ENCODE measurements at places on chromosomes 3 and 15.

DNA sequence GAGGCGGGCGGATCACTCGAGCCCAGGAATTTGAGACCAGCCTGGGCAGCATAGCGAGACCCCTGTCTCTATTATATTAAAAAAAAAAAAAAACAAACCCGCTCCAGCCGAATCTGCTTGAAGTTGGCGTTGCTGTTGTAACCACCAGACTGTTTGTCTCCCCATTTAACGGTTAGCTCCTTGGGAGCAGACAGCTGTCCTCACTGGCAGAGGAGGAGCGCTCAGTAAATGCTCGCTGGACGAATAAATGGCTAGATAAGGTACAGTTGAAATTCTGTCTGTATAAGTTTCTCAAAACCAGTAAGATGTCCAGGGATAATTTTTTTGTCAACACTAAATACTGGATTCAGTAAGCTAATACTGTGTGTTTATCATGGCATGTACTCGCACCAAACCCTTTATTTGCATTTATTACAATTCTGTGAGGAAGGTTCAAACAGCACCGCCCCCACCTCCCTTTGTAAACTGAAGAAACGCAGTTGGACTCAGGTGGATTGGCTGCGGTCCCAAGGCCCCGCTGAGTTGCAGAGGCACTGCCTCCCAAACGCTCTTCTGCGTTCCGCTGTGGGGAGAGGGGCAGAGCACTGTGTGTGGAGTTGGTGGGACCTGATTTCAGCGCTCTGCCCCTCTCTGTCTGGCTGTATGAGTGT is 1.1 kb downstream of the RCCD1 start:
- DNase-seq = no peak

DNA sequence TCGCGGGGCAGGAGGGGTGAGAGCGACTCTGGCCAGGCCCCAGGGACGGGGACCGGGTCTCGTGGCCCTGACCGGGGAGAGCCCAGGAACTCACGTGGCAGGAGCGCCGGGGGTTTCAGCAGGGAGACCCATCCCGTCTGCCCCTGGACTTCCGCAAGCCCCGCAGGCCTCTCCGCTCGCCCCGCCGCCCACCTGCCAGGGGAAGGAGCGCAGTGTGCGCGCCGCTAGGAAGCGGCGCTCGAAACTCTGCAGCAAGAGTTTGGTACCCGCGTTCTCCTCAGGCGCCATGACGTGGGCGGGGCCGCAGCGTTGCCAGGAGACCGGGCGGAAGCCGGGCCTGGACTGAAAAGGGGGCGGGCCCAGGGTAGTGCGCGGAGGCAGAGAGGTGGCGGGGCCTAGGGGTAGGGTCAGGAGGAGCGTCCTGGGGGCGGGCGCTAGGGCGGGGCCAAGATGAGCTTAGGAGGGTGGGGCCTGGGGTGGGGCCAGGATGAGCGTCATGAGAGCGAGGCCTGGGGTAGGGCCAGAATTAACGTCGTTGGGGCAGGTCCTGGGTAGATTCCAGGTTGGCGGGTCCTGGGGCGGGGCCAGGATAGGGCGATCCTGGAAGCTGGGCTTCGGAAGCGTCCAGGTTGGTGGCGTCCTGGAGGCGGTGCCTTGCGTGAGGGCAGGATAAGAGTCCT is 29.7 kb downstream of the ALG1L2 start:
- peak; percentile 99 for DNase-seq

DNA sequence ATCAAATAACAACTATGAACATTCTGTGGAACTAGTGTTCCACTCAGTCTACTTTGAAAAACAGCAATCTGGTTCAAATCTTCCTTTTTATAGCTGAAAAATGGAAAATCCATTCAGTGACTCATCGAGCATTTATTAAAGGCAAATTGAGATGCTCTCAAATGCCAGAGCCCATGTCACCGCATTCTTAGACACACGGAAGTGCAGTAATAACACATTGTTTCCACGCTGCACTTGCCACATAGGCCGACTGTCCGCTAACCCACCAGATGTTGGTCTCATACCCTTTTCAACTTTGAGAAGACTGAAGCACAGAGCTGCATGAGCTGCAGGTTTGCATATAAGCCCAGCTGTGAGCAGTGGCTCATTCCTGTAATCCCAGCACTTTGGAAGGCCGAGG is 95.9 kb downstream of the TMEM266 start:
- DNase-seq = no peak

- no peak for DNase-seq
Measured at GRCh38 chr3:48899273-48899672, 591 bp upstream of the SLC25A20 start.

DNA sequence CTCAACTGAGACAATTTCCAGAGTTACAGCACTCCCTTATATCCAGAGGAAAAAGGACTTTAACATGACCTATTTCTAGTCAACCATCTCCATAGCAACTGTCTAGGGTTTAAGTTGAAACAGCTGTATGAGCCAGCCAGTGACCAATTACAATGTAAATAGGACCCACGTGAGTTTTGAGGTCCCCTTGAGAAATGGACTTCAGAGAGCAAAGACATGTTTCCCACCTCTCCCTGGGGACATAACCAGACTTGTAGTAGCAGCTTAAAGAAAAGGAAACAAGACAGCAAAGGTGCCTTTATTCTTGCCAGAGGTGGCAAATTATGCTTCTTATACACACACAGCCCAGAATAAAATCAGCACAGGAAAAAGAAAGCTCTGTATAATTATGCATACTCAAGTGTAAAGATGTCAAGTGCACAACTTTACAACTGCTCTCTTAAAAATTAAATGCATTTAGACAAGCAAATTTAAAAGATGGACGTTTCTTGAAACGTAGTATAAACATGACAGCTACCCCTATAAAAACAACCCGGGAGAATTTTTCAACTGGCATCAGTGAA is 40.2 kb downstream of the SUMF1 start:
- no peak for DNase-seq

GRCh38 chr3:152444029-152444641 is 175.4 kb downstream of the MBNL1 start:
- DNase-seq = no peak

DNA sequence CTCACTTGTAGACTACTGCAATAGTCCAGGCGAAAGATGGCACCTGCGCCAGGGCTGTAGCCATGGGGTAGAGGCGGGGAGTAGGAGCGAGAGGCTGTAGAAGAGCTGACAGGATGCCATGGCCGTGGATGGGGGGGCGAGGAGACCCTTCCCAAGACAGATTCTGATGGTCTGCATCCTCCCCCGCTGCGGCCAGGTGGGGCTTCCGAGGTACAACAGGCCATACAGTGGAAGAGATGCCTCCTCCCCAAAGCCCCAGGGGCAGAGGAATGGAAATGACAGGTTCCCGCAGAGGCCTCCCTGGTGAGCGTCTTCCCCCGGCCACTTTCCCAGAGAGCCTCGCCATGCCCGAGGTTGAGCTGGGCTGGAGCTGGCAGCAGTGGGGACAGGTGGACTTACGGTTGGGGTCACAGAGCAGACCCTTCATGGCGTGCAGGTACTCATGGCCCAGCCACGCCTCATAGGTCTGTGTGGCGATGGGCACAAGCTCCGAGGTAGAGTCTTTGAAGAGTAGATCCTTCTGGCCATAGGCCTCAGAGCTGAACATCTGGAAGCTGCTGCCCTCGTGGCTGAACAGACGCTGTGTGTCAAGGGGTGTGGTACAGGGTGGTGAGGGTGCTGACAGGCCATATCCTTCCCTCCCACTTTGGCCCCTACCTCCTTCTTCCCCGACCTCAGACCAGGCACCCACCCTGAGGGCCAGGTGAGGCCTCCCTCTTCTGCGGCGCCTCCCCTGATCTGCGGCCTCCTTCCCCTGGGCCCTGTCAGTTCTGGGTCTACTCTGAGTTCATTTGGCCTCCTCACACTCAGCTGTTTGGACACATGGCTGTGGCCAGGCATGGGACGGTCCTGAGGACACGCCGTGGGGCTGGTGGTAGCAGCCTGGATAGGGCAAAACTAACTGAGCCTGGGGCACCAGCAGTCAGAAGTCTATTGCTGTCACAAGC is 13.6 kb downstream of the MELTF start:
- DNase-seq = no peak

DNA sequence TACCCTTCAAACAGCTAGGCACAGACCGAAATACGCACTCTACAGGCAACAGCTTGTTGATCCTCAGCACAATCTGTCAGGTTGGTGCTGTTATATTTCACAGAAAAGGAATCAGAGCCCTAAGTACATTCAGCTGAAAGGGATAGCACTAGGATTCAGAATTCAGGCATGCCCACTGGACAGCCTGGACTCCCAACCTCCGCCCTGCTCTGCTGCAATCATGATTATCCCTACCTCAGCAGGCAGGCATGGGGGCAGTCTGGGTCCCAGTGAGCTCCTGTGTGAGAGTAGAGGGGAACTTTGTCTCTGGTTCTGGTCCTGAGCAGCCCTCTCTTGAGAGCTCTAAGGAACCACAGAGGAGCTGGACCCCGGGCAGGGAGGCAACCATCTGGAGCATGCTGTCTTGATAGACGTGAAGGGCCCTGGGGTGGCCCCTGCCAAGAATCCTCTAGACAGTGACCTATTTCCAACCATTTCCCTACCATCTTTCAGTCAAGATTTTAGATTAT is 23.4 kb upstream of the NOX5 start:
- no peak for DNase-seq

DNA sequence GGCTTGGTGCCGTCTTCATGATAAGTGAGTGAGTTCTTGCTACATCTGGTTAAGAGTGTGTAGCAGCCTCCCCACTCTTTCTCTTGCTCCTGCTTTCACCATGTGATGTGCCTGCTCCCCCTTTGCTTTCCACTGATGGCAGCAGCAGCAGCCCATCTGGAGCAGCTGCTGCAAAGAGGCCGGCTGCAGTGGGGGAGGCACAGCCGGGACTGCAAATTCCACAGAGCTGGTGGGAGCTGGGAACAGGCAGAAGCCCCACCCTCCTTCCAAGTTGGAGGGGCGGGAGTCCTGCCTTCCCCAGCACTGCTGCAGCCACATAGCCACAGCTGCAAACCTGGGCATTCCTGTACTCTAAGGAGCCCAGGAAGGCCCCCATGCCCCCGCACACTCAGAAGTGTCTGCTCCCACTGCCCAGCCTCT is 62.8 kb upstream of the IMPG2 start:
- no peak for DNase-seq

- no peak for DNase-seq
Measured at GRCh38 chr3:150583028-150583427, 20.1 kb upstream of the SELENOT start.

DNA sequence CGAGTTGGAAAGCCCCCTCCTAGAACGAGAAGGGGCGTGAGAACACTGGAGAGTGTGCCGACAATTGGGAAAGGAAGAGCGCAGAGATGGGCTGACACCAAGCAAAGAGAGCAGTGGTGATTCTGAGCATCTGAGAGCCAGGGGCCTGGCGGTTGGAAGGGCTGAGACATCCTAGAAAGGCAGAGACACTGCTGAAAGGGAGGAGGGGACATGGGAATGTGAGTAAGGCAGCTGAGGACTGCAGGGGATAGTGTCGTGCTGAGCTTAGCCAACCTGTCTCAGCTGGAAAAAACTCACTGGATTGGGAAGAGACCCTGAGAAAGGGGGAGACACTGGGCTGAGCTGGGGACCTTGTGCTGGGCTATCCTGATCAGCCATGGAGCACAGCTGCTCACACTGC is 58.1 kb upstream of the SLC6A6 start:
- DNase-seq = no peak

GRCh38 chr15:63514531-63514943 is 10.1 kb downstream of the USP3 start:
- no peak for DNase-seq

DNA sequence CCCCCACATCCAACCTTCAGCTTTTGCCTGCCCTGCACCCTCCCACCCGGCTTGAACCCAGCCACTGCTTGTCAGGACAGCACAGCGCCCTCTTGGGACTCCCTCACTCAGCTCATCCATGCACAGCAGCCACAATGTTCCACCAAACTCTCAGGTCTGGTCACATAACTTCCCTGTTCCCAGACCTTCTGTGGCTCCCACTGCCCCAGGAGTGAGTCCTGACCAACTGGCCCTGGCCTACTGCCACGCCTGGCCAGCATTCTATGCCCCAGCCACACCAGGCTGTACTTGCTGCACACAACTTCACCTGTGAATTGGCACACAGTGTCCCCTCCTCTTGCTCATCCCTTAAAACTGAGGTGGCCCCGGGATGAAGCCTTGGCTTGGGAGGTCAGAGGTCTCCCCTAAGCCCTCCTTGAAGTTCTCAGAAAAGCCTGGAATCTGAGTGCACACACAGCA is 21.0 kb downstream of the PLXNB1 start:
- no peak for DNase-seq

DNA sequence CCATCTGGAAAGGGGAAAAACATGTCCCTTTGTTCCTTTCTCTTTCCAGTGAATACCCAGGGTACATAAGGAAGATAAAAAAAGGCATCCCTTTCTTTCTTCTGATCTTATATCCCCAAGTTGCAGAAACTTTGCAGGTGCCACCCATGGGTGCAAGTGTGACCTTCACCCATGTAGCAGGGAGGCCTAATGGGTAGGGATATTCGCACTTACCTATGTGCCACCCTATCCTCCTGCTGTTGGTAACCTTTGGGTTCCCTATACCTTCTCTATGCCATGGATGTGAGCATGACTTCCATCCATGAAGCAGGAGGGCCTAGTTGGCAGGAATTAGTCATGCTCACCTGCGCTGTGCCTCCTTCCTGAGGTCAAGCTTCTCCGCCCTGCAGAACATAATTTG is 59.2 kb upstream of the C15orf39 start:
- DNase-seq = no peak

- no peak for DNase-seq
Measured at GRCh38 chr3:156493887-156494286, 61.0 kb downstream of the SSR3 start.

DNA sequence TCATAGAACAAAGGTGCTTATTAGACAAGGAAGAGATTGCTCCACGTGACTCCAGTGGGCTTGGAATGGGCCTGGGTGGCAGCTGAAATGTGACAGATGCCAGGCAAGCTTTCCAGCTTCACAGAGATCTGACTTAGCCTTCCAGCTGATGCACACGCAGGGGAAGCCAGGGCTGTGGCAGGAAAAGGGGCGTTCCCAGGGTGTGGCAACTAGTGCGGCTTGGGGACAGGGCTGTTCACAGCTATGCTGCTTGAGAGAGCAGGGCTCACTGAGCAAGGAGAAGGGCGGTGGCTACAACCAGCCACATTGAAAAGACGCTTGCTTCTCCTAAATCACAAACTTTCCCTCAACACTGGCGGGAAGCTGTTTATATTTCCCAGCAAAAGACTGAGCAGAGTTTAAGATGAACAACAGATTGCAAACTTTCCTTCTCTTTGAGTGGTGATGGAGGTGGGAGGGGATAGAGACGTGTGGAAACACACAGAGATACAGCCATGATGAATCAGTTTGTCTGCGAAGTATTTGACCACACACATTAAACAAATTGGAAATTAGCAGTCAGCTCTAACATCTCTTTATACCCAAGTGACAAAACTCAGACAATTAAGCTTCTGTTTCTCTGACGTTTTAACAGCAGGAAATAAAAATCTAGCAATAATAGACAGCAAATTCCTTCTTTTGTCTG is 127.5 kb downstream of the BDH1 start:
- peak; percentile 37 for DNase-seq

Measured in activated naive CD4-positive, alpha-beta T cell treated with anti-CD3 and anti-CD28 coated beads, Interleukin-2, amount 50 U/mL, for 16 hours (primary cell).